Immature natural killer cell (primary cell): ENCODE measurements at places on chromosomes 2 and 18. TPM values are rescaled to one million over a fixed set of nuclear protein-coding genes. Genes with fewer than 3 reads are reported as not detected.

Gene OSBPL6
- polyA plus RNA-seq = not detected

Gene CNNM4
- 1.2 TPM for polyA plus RNA-seq

Gene GALNT5
- not detected for polyA plus RNA-seq

Gene CFC1
- polyA plus RNA-seq = 0.20 TPM

Gene KCNIP3
- polyA plus RNA-seq = not detected

DNA sequence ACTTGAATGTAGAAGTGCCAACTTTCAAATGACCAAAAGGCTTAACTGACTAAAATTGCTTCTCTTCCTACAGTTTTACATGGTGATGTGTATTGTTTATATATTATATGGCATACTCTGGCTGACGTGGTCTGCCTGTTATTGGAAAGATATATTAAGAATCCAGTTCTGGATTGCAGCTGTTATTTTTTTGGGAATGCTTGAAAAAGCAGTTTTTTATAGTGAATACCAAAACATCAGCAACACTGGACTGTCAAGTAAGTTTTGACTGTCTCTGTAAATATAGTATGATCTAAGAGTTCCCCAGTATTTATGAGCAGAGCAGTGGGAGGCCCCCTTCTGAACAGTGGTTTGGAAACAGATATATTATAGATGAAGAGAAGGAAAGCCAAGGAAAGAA, 26.2 kb downstream of the TMEM87B start:
- no peak overlapping the region for H3K27ac ChIP-seq
- DNase-seq = no peak
- no peaks in the 10 kb centered on the region for H3K27me3 ChIP-seq
- H3K36me3 ChIP-seq = peaks cover 39% of the 10 kb centered on the region
- no peaks in the 10 kb centered on the region for H3K4me1 ChIP-seq

GRCh38 chr2:132562245-132562644, 107.8 kb downstream of the LYPD1 start:
- H3K4me1 ChIP-seq = no peaks in the 10 kb centered on the region
- no peak overlapping the region for H3K4me3 ChIP-seq
- H3K36me3 ChIP-seq = no peaks in the 10 kb centered on the region
- H3K27me3 ChIP-seq = no peaks in the 10 kb centered on the region
- DNase-seq = no peak

- no peak overlapping the region for H3K4me3 ChIP-seq
- H3K27me3 ChIP-seq = no peaks in the 10 kb centered on the region
- DNase-seq = no peak
Observed at GRCh38 chr2:41242001-41242331, 790.1 kb upstream of the SLC8A1 start.

- no peaks in the 10 kb centered on the region for H3K27me3 ChIP-seq
- peaks cover 6% of the 10 kb centered on the region for H3K4me1 ChIP-seq
- no peak for DNase-seq
Observed at GRCh38 chr2:203678971-203679370, 27.5 kb upstream of the CD28 start.

GRCh38 chr18:35525795-35526494, 28.2 kb upstream of the INO80C start:
- H3K4me1 ChIP-seq = peaks cover 25% of the 10 kb centered on the region
- peak overlapping the region; percentile 79 for H3K27ac ChIP-seq
- H3K27me3 ChIP-seq = peaks cover 1% of the 10 kb centered on the region

DNA sequence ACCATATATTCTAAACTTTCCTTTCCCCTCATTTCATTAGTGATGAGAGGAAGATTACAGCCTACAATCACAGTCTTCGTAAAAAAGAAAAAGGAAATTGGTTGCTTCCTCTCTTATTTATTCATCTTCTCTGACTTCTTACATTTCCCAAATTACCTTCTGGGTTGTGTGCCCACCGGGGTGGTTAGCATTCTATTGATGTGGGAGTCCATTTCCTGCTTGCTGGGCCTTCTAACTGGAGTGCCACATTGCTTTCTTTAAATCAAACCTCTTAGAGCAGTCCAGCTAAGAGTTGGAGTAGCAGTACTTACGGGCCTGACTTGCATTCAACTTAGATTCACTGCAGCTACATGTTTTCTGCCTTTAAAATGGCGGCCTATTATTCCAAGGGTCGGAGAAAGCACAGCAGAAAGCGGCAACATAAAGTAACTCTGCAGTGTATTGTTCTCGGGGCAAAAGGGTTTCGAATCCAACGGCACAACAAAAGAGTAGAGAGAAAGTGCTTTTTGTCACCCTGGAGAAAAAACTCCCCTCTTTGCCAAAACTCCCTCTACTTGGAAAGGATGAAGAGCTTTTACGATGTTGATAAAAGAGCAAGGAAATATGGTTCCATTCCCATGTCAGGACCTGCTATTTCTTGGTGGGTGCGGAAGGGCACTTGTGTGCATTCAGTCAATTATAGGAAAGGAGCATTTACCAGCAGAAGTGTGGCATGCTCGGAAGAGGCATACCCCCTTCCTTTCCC, 110.6 kb upstream of the DLX2 start:
- no peak overlapping the region for H3K4me3 ChIP-seq
- peaks cover 3% of the 10 kb centered on the region for H3K27me3 ChIP-seq
- no peak for DNase-seq
- no peaks in the 10 kb centered on the region for H3K4me1 ChIP-seq
- H3K36me3 ChIP-seq = no peaks in the 10 kb centered on the region
- H3K27ac ChIP-seq = no peak overlapping the region

GRCh38 chr2:200350850-200351285, 44.4 kb downstream of the SPATS2L start:
- no peaks in the 10 kb centered on the region for H3K4me1 ChIP-seq
- H3K4me3 ChIP-seq = no peak overlapping the region
- no peak overlapping the region for H3K27ac ChIP-seq
- no peak for DNase-seq
- peaks cover 2% of the 10 kb centered on the region for H3K27me3 ChIP-seq

GRCh38 chr2:236525411-236525997, 44.1 kb upstream of the ACKR3 start:
- H3K27me3 ChIP-seq = peaks cover 2% of the 10 kb centered on the region
- no peak overlapping the region for H3K4me3 ChIP-seq
- H3K4me1 ChIP-seq = peaks cover 1% of the 10 kb centered on the region
- H3K27ac ChIP-seq = no peak overlapping the region

- H3K4me1 ChIP-seq = no peaks in the 10 kb centered on the region
- no peaks in the 10 kb centered on the region for H3K36me3 ChIP-seq
- H3K4me3 ChIP-seq = no peak overlapping the region
- no peak overlapping the region for H3K27ac ChIP-seq
- DNase-seq = no peak
- H3K27me3 ChIP-seq = no peaks in the 10 kb centered on the region
Observed at GRCh38 chr2:133045787-133046186, 375.8 kb upstream of the LYPD1 start.

GRCh38 chr2:150677551-150677950, 190.1 kb upstream of the RND3 start:
- H3K4me1 ChIP-seq = no peaks in the 10 kb centered on the region
- DNase-seq = no peak
- H3K4me3 ChIP-seq = no peak overlapping the region
